ENCODE measurements at places on chromosomes 4 and X.

- peak; percentile 11 for DNase-seq
Measured at GRCh38 chrX:12954981-12955380, 19.9 kb upstream of the TMSB4X start.

DNA sequence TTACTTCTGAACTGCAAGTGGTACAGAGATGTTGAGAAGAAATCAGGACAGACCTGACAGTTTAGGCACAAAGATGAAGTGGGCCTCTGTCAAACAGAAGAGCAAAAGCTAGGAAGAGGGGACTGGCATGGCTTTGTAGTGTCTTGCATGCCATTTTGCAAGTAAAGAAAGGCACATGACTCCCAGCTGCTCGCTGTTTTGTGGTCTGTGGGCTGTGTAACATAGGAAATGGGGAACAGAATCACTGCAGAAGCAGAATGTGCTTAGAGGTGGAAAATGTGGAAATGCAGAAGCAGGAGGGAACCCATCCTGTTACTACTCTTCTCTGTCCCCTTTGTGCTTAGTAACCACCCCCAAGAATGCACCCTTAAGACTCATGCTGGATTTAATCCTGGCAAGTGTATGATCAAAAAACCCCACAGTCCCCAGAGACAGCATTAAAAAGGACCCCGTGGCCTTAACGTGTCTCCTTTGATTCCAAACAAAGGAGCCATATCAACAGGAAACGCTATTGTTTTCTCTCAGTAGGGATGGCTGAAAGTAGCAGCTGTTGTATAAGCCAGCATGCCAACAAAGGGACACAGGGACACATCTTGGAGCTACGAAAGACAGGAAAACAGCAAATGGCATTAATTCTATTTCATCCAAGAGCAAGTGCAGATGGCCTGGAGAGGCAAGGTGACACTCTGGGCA lies 177.6 kb upstream of the GLRA2 start:
- DNase-seq = no peak

- no peak for DNase-seq
Measured at GRCh38 chr4:26687728-26688127, 103.8 kb downstream of the TBC1D19 start.

DNA sequence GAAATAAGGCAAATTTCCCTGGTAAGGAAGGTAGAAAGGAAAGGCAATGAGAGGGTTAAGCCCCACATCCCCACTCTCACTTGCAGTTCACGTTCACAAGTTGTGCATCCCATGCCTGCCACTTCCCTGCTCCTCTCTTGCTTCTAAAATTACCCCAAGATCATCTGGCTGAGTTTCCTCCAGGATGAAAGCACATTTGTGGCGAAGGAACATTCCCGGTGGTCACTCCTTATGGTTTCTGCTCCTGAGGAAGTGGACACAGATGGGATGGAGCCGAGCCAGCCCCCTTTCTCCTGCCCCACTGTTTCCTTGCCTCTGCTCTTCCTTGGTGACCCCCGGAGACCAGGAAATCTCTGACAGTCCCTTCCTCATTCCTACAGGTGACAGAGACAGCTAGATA lies 37.5 kb downstream of the SPINK2 start:
- no peak for DNase-seq

DNA sequence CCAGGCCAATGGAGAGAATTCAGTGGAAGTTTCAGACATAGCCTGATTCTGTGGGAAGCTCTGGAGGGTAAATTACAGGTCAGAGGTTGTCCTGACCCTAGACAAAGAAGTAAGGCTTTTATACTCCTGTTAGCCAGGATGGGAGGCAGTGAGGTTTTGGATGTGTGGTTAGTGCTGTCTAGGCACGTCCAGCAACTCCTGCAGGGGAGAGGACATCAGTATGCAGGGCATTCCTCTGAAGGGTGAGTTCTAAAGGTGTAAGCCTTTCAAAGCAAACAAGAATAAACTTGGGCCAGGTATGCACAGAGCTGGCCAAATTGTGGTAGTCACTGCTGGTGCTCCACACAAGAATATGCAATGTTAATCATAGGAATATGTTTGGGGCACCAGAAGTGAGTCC lies 562.5 kb downstream of the CCSER1 start:
- no peak for DNase-seq

- no peak for DNase-seq
Measured at GRCh38 chr4:134700251-134700650, 498.7 kb upstream of the PABPC4L start.

DNA sequence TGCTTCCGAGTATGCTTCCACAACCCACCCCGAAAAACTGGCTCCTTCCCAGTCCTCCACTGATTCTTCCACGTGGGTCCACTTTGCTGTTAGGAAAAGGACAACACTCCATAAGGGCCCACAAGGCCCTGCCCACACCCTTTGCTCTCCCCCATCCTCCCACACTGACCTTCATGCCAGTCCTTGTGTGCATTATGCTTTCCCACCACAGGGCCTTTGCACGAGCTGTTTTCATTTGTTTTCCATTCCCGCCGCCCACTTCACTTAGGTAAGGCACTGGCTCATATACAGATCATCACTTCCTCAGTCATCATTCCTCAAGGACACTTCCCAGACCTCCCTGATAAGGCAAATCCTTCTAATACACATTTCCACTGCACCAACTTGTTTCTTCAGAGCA lies 16.8 kb upstream of the SEL1L3 start:
- DNase-seq = no peak

DNA sequence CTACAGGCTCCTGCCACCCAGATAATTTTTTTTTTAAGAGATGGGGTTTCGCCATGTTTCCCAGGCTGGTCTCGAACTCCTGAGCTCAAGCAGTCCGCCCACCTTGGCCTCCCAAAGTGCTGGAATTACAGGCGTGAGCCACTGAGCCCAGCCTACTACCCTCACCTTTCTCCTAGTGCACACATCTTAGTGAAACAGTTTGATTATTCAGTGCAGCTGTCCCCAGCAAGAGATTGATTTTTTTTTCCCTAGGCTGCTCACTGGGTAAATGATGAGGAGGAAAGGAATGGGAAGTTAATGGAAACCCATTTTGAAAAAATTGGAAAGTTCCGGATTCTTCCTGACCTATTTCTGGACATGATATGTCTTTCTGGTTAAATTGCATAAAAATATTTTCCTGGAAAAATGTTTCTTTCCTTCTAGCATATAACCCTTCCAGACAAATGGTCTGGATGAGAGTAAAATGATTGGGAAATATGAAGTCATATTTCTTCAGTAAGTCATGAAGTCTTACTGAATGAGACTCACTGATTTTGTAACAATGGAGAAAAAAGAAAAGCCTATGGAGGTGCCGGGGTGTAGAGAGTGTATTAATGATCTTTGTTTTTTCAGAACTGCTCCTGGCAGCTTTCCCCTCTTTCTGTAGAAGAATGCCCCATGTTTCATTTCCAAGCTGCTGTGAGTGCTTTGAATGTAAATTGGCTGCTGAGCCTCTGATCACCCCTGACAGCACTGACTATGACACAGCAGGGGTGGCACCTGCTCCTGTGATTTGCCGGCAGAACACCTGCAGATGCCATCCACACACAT lies 19.5 kb upstream of the ZNF41 start:
- DNase-seq = no peak

GRCh38 chr4:41057467-41057866 lies 156.9 kb downstream of the APBB2 start:
- DNase-seq = no peak

- DNase-seq = no peak
Measured at GRCh38 chr4:87239821-87240220, 19.4 kb upstream of the KLHL8 start.

DNA sequence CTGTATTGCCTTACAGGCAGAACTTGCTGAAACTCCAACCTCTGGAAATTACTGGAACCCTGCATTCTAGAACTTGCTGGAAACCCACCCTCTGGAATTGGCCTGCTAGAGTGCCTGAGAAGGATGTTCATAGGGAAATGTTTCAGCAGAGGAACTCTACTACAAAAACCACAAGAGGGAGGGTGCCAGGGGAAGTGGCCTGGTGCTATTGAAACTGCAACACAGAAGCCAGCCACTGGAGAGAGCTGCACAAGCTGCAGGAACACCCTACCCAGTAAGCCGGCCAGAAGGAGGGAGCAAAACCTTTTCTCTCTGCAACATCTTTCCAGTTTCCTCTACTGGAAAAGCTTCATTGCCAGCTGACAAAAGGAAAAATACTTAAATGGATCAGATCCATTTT lies 2.5 kb upstream of the BRWD3 start:
- peak; percentile 18 for DNase-seq

DNA sequence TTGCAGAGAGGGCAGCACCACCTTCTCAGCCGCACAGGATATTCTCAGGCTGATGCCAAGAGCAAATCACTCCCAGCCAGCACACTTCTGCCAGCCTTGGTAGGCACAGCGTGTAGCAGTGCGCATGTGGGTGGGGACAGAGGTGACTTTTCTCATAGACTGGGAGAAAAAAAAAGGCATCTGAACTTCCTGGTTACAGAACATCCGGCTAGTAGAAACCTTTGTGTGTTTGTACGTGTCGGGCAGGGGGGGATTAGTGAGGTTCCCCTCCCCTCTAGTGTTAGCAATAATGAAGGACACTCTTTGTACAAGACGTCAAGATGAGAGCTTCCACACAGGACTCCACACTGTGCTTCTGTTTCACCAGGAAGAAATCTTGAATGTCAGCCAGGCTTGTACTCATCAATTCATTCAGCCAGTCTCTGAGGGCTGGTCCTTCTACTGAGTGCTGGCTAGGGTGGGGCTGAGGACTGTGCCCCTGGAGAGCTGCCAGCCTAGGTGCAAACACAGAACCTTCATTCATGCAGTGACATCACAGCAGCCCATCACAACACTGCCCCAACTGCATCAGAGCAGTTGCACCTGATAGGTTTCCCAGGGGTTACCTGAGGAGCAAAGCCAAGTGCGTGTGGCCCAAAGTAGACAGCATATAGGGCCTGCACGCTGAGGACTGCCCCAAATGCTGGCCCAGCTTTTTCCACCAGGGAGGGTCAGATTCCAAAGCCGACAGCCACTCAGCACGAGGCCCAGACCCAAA lies 34.7 kb downstream of the SLC25A5 start:
- peak; percentile 23 for DNase-seq

GRCh38 chr4:16070203-16070602 lies 13.6 kb downstream of the PROM1 start:
- DNase-seq = no peak

- no peak for DNase-seq
Measured at GRCh38 chr4:97577004-97577403, 566.3 kb downstream of the STPG2 start.

DNA sequence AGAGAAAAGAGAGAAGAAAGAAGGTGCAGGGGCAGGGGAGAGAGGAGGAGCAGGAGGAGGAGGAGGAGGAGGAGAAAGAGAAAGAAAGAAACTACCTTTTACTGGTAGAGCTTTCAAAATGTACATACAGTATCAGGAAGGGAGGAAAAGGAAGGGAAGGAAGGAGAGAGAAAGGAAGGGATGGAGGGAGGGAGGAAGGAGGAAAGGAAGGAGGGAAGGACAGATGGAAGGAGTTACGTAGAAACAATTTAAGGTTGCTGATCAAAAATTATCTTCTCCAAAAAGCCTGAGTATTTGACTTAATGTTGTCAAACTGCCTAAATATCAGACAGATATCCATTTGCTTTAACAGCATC lies 13.4 kb downstream of the TBC1D9 start:
- DNase-seq = no peak

- DNase-seq = no peak
Measured at GRCh38 chr4:112926819-112927218, 122.6 kb upstream of the ANK2 start.

- no peak for DNase-seq
Measured at GRCh38 chr4:128596853-128597252, 212.6 kb upstream of the JADE1 start.

DNA sequence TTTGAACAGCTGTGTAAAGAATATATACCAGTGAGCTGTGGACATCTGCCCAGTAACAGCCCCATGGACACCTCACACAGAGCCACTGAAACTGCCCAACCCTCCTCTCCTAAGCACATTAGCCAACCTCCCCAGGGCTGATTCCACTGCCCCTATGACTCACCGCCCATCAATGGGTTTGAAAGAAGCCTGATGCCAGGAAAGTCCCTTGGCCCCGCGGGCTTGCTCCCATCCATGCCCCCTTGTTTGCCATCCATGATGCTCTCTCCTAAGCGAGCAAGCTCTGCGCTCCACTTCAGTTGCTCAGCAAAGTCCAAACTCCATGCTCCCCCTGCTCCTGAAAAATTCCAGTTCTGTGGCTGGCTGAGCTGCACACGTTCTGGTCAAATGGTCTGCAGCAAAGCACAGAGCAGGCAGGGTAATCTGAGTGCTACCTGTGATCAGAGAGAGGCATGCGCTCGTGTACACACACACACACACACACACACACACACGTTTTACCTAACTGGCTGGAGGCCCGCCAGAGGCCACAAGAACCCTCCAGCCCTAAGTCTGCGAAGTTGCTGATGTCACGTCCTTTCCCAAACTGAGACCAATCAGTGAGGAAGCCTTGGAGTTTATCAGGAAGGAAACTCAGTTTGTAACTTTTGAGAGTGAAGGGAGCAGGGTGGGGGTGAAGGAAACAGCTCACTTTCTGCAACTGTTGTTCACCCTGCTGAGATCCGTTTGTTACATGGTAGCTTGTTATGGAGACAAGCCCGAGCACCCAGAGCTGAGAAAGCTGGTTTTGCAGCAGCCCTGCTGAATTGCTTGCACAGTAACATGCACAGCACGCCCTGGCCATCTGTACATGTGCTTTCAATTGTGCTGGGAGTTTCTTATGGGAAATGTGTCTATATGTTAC lies at the start of gene ASB9:
TSS of gene ASB9 (minus strand) at position 466 of the 904 bp plus-strand sequence. CDS start at position 257, 209 bp downstream.
- no peak for DNase-seq

GRCh38 chrX:12309744-12310076 lies 171.4 kb downstream of the FRMPD4 start:
- no peak for DNase-seq

- peak; percentile 24 for DNase-seq
Measured at GRCh38 chr4:112604589-112604988, 32.1 kb downstream of the ZGRF1 start.

DNA sequence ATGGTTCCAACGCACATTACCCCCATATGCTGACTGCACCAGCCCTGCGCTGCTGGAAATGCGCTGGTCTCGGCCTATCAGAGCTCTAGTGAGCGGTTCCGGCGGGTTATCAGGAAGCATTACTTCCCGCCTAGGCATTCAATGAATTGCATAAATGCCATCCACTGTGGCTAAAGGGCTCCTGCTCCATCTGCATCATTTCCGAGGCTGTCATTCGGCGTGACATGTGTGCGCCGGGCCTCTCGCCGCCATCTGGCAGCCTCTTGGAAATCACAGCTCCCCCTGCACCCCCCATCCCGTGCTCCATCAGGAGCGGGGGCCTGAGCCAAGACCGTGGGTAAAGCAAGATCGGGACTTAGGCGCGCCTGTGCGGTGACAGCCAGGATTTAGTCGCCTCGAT lies 64.4 kb downstream of the SEPSECS start:
- no peak for DNase-seq

DNA sequence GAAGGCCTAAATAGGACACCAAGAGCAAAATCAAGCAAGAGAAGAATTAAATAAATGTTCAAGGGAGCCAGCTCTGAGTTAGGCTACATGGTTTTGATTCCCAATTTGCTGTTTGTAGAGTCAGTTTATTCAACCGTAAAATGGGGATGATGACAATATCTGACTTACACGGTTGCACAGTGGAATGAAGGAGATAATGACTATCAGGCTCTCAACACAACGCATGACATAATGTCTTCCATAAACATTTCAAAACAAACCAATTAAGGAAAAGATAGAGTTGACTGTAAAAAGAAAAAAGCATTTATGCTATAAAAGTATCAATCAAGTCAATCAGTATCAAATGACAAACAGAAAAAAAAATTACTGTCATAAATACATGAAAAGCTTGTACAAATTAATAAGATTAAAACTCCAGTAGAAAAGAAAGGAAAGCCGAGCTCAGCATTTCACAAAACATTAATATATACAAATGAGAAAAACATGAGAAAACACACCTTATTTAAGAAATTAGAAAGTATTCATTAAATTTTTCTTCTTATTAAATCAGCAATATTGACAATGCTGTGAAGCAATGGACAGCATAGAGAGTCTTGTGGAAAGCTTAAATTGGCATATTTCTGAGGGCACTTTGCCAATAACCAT lies 179.0 kb downstream of the SCFD2 start:
- no peak for DNase-seq

Data from activated naive CD4-positive, alpha-beta T cell treated with anti-CD3 and anti-CD28 coated beads, Interleukin-2, amount 50 U/mL, for 16 hours (primary cell).